ENCODE measurements at places on chromosomes 16 and 17. TPM values are rescaled to one million over a fixed set of nuclear protein-coding genes. Genes with fewer than 3 reads are reported as not detected.

The WSCD1 gene
- not detected for total RNA-seq

The TP53TG3E gene
- not detected for total RNA-seq

The TRIM72 gene
- not detected for total RNA-seq

The GFAP gene
- not detected for total RNA-seq

The RUSF1 gene
- total RNA-seq = 39.0 TPM

The GDPD3 gene
- total RNA-seq = 0.55 TPM

The PARN gene
- total RNA-seq = 32.5 TPM

The KRT33B gene
- 0.47 TPM for total RNA-seq

The CCL18 gene
- total RNA-seq = not detected

The ENPP7 gene
- total RNA-seq = not detected

The KCNJ12 gene
- total RNA-seq = 0.08 TPM

The TNRC6A gene
- total RNA-seq = 21.0 TPM

The SLC12A3 gene
- total RNA-seq = not detected

The DYNC1LI2 gene
- 53.2 TPM for total RNA-seq

The TSC2 gene
- 23.4 TPM for total RNA-seq

The KRT16 gene
- total RNA-seq = 260 TPM

The NPW gene
- 0.68 TPM for total RNA-seq

The CRISPLD2 gene
- total RNA-seq = 0.70 TPM

The SLC35G6 gene
- total RNA-seq = not detected

The HCRT gene
- total RNA-seq = not detected

The ADGRG1 gene
- total RNA-seq = 83.5 TPM

The KPNA2 gene
- total RNA-seq = 83.7 TPM

The TMEM114 gene
- not detected for total RNA-seq

The KRT15 gene
- total RNA-seq = 23.0 TPM

The NUPR1 gene
- total RNA-seq = 35.1 TPM

The SCGB1C2 gene
- total RNA-seq = not detected

The TXNL4B gene
- total RNA-seq = 7.8 TPM

The UQCRC2 gene
- 146 TPM for total RNA-seq

The DNAH2 gene
- total RNA-seq = 0.23 TPM

The KAT2A gene
- total RNA-seq = 10.3 TPM

The CD300E gene
- total RNA-seq = not detected

The RPTOR gene
- total RNA-seq = 19.2 TPM

Measured in hair follicular keratinocyte (primary cell).